RWPE2 (cell line): ENCODE measurements at places on chromosomes 2 and 18.

GRCh38 chr2:169005994-169006393 is 25.1 kb downstream of the ABCB11 start:
- no peak for DNase-seq

DNA sequence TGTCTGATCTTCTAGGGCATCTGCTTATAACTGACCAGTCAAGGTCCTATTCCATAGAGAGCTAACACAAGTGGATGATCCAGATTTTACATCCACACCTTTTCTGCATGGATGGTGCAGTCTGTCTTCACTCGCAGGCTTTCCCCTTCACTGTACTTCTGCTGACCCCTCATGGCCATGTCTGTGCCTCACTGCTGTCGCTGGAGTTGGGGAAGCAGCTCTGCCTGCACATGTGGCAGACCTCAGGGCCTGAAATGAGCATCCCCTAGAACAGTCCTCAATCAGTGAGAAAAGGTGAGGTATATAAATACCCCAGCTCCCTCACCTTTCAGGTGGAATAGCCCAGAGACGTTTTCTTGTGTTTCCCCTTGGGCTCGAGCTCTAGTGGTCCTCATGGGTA is 233.8 kb downstream of the ANKRD36B start:
- no peak for DNase-seq

DNA sequence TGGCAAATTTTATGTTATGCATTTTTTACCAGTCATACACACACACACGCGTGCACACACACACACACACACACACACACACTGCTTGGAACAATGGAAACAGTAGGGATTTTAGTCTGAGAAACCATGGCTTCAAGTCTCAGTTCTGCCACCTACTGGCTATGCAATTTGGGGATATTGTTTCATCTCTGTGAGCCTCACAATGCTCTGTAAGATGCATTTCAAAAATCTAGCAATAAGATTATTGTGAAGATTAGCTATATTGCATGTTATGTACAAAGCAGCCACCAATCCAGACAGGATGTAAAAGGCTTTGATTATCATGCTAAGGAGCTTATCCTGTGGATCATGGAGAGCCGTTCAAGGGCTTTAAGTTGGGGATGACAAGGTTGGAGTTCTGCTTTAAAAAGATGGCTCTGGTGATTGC is 401.4 kb downstream of the NBAS start:
- DNase-seq, result no peak

DNA sequence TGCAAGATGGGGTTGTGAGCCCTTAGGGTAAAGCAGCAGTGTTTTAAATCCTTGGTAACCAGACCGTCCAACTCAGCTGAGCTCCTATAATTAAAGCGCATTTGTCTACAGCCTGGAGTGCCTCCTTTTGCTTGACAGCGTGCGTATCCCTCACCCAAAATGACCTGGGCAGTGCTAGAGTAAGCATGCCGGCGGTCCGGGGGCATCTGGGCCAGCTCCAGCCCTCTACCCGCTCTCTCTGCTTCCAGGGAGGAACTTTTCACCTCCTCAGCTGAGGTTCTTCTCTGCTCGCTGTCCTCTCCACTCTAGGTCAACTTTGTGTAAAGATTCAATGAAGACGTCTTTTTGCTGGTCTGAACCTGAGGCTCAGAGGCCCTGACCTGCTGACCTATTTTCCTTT is 102.4 kb upstream of the TPO start:
- no peak for DNase-seq

DNA sequence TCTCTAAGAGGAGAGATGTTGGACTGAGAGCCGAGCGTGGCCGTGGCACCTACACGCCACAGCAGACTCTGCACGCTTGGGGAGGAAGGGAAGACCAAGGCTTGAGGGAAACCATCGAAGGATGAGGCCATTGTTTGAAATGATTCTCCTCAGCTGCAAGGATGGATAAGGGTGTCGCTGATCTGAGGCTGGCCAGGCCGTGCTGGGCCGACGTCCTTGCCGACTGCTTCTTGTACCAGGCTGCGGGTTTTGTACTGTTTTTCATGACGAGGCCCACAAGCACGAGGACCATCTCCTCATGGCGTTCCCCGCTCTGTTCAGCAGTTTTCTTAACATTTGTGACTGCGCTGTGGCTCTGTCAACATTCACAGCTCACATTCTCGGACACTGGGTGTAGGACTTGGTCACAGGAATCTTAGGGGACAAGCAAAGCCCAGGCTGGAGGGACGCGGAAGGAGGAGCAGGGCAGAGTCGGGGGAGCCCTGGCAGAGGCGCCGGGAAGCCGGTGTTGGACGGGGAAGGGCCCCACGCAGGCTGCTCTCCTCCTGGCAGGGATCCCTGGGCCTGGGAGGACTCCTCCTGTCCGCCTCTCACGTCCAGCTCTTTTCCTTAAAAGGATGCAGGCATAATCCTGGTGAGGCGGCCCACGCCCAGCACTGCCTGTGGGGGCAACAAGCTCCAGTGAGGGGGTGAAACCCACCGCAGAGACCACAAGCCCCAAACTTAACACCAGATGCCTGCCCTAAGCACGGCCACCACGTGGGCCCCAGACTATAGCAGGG is 259.0 kb upstream of the SALL3 start:
- no peak for DNase-seq

- DNase-seq, result no peak
Observed at GRCh38 chr18:62710417-62710816, 4.9 kb upstream of the PHLPP1 start.

GRCh38 chr2:124018890-124019289 is 6.2 kb upstream of the CNTNAP5 start:
- no peak for DNase-seq

- no peak for DNase-seq
Observed at GRCh38 chr2:101581675-101582299, 106.9 kb upstream of the RFX8 start.

- no peak for DNase-seq
Observed at GRCh38 chr2:99350194-99350593, 13.0 kb downstream of the EIF5B start.

GRCh38 chr2:37143974-37144373 is 12.8 kb downstream of the EIF2AK2 start:
- DNase-seq, result no peak

- no peak for DNase-seq
Observed at GRCh38 chr2:166365803-166366420, 9.8 kb downstream of the SCN9A start.
